ENCODE measurements at places on chromosomes 7 and 10.

GRCh38 chr7:136290351-136290750, 313.2 kb upstream of the MTPN start:
- DNase-seq, result no peak

DNA sequence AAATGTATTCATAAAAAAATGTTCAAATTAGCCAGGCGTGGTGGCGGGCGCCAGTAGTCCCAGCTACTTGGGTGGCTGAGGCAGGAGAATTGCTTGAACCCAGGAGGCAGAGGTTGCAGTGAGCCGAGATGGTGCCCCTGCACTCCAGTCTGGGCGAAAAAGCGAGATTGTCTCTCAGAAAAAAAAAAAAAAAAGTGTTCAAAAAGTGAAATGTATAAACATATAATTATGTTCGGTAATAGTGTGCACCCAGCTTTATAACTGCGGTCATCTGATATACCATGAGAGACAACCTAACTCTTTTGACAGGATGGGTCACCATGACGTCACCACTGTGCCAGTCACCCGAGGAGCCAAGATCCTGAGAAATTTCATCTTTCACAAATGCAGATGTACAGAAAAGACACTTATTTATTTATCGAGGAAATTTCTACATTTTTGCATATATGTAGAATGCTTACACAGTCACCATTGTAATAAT, 594 bp upstream of the RP9 start:
- DNase-seq, result no peak

GRCh38 chr10:51675088-51675487, 24.3 kb downstream of the CSTF2T start:
- DNase-seq, result no peak

- DNase-seq, result no peak
Measured at GRCh38 chr10:91974960-91975359, 51.4 kb downstream of the BTAF1 start.

DNA sequence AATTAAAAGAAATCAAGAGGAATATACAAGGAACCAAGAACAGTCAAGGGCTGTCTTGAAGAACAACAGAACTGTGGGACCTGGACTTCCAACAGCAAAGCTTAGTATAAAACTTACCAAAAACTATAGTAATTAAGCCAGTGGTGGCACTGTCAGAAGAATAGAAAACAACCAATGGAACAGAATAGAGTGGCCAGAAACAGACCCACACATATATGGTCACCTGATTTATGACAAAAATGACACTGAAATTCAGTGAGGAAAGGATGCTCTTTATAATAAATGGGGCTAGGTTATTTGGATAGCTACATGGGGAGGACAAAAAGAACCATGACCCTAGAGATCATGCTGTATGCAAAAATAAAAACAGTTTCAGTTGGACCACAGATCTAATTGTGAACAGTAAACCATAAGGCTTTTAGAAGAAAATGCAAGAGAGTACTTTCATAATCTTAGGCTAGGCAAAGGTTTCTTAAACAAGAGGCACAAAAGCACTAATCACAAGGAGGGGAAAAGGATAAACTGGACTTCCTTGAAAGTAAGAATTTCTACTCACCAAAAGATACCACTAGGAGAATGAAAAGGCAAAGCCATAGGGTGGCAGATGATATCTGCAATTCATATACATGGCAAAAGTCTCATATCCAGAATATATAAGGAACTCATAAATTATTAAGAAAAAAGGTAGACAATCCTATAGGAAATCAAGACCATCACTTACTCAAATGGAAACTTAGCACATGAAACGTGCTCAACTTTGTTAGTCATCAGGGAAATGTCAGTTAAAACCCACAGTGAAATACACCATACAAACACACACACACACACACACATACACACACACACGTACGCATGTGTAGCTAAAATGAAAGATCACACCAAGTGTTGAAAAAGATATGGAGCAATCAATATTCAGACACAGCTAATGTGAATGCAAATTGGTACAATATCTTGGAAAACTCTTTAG, 20.8 kb downstream of the HYCC1 start:
- DNase-seq, result no peak
